Omental fat pad (tissue), 4 donors: ENCODE measurements at places on chromosomes 5 and 9.

DNA sequence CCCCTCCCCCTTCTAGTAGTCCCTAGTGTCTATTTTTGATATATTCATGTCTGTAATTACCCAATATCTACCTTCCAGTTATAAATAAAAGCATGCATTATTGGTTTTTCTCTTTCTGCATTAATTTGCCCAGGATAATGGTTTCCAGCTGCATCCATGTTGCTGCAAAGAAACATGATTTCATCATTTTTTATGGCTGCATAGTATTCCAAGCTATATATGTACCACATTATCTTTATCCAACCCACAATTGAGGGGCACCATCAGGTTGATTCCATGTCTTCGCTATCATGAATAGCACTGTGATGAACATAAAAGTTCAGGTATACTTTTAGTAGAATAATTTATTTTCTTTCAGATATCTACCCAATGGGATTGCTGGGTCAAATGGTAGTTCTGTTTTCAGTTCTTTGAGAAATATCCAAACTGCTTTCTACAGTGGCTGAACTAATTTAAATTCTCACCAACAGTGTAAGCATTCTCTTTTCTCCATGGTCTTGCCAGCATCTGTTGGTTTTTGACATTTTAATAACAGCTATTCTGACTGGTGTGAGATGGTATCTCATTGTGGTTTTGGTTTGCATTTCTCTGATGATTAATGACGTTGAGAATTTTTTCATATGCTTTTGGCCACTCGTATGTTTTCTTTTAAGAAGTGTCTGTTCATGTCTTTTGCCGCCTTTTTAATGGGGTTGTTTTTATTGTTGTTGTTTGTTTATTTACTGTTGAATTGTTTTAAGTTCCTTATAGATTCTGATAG lies 746.1 kb upstream of the MEF2C start:
- no peak for DNase-seq

- DNase-seq, result peak; percentile 49
Observed at GRCh38 chr5:81787474-81788242, 36.8 kb upstream of the SSBP2 start.

DNA sequence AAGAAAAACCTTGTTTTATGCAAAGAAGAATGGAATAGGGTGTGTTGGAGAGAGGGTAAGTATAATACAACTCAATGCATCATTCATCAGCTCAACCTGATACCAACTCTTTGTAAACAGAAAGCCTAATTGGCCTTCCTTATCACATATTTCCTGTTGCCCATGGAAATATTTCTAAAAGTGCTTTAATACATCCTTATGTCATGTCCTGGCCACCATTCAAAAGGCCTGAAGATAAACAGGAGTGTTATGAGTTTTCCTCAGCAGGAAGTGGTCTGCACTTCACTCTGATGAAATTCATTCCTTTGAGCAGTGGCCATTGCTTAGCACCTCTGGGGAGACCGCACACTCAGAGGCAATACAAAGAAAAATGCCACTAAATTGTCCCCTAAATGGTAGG lies 511.2 kb downstream of the SEMA5A start:
- no peak for DNase-seq

GRCh38 chr5:53893626-53894025 lies 333.2 kb downstream of the NDUFS4 start:
- no peak for DNase-seq

DNA sequence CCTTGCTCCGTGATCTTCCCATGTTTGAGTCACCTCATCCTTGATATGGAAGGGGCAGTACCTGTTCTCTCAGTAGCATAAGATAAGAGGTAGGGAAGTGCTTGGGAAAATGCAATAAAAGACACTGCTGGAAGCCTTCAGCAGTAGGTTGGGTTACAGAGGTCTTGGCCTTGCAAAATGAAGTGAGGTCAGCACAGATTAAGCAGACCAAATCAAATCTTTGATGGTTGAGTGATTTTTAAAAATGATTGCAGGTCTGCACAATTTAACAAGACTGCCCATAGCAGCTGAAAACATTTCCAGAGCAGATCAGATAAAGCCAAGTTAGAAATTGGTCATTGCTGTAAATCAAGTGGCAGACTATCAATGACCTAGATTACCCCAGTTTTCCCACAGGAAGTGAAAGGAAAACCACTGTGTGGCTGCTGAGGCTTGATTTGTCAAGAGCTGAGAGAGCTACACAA lies 32.9 kb downstream of the PALM2AKAP2 start:
- DNase-seq, result no peak

GRCh38 chr9:137880976-137881530 lies 3.5 kb downstream of the CACNA1B start:
- no peak for DNase-seq

- no peak for DNase-seq
Observed at GRCh38 chr9:76161541-76161940, 232.7 kb downstream of the RFK start.

DNA sequence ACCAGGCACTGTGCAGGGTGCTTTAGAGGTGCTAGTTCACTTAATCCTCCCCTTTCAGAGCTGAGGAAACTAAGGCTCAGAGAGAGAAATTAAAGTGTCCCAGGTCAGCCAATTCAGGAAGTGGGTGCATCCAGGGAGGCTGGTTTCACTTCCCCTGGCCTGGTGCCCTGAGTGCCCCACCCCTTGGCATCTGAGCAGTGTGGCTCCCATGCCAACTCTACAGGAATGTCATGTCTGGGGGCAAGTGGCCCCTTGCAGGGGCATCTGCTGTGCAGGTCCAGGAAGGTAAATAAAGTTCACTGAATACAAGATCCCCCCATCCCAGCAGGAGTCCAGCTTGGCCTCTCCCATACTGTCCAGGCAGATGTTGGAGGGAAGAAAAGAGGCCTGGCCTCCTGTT lies 4.4 kb upstream of the N4BP3 start:
- no peak for DNase-seq

DNA sequence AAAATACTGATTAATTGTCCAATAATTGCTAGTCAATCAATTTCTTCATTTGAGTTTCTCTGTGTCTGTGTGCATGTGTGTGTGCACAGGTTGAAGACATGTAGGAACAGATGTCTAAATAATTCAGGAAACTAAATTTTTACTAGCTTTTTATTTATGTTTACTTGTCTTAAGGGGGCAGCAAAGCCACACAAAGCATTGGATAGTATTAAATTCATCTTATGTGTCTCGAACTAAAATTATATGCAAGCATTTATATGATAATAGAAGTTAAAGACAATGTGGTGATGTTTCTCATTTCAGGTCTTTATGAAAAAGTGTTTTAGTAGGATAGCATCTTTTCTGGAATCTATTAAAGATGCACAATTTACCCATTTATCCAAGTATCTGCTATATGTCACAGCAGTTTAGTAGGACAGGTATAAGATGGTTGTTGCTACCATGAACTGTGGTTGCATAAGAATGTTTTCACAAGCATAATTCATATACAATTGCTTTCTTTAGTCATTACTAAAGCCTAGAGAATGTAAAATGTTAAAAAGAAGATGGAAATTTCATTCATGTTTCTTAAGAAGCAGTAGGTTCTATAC lies 784.6 kb upstream of the NUDT12 start:
- no peak for DNase-seq

- DNase-seq, result no peak
Observed at GRCh38 chr5:157475432-157475831, 15.4 kb downstream of the NIPAL4 start.
